ENCODE measurements at places on chromosomes 3 and 15. TPM values are rescaled to one million over a fixed set of nuclear protein-coding genes. Genes with fewer than 3 reads are reported as not detected.

Gene SUSD5
- total RNA-seq, result 3.7 TPM

DNA sequence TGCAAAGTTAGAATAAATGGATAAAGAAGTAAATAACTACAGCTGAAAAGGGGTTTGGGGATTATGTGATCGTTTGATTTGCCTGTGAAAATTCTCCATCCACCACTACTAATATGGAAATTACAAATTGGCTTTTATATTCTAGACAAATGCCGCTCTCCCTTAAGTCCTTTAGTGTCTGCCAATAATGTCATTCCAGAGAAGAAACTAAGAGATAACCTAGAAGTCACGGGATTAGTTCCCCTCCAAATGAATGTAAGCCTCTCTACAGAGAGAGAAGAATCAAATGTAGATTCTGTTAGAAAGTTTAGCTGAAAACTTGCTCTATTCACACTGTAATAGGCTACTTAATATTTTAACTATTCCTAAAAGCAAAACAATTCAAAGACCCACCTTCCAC is 92.0 kb downstream of the ALDH1A2 start:
- DNase-seq, result no peak

DNA sequence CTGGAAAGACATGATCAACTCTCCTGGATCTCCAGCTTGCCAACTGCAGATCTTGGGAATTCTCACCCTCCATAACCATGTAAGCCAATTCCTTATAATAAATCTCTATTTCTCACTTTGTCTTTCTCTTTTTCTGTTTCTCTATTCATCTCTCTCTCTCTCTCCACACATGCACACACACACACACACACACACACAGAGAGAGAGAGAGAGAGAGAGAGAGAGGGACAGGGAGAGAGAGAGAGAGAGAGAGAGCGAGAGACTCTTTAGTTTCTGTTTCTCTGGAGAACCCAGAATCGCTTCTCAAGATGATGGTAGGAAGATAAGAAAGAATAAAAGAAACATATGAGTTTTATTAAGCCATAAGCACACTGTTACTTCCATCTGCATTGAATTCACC is 111.9 kb downstream of the BCHE start:
- no peak for DNase-seq

GRCh38 chr3:9141928-9142289 is 107.5 kb downstream of the SRGAP3 start:
- no peak for DNase-seq

DNA sequence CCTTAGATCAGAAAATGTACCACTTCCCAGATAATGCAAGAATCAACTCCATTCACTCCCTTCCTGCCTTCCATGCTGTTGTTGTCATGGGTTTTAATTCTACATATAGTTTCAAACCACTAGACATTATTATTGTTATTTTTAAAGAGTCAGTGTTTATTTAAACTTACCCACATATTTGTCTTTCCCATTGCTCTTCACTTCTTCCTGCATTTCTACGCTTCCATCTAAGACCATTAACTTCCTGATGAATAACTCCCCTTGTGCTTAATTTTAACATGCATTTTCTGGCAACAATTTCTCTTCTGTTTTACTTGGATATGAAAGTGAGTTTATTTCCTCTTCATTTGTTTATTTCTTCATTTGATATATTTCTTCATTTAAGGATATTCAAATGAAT is 127.1 kb upstream of the FHIT start:
- DNase-seq, result no peak

- no peak for DNase-seq
Measured at GRCh38 chr3:10507331-10507730, 1.9 kb upstream of the ATP2B2 start.

DNA sequence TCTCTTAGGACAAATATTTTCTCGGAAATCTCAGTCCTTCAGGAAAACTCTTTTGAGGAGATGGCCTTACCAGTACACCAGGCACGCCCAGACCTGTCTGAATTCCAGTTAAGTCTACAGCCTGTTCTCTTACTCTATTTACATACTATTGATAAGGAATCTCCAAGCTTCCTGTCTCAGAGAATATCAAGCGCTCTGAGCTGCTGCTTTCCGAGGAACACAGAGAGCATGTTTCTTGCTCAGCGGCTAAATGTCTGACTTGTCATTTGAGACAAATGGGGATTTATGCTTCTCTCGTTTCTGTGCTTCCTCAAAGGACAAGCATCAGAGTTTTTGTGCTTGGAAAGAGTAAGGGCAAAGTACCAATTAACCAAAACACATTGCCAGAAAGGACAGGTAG is 112.4 kb upstream of the CCDC54 start:
- no peak for DNase-seq

DNA sequence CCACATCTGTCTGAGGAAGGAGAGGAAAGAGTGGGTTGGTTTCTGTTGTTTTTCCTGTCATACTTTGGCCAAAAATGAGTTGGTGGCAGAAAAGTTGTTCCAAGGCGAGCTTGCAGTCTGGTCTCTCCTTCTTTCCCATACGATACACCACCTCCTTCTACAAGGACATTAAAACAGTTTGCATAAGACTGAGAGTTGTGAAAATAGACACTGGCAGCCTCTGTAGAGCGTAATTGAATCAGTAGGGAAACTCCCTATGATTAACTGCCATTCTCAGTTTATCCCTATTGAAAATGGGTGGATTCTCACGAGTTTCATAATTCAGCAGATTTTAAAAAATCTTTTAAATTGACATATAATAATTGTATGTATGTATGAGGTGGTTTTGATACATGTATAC is 3.7 kb upstream of the LSG1 start:
- no peak for DNase-seq

GRCh38 chr15:98076021-98076816 is 115.7 kb downstream of the ARRDC4 start:
- DNase-seq, result peak; percentile 88
